ENCODE measurements at places on chromosomes 6 and 20.

DNA sequence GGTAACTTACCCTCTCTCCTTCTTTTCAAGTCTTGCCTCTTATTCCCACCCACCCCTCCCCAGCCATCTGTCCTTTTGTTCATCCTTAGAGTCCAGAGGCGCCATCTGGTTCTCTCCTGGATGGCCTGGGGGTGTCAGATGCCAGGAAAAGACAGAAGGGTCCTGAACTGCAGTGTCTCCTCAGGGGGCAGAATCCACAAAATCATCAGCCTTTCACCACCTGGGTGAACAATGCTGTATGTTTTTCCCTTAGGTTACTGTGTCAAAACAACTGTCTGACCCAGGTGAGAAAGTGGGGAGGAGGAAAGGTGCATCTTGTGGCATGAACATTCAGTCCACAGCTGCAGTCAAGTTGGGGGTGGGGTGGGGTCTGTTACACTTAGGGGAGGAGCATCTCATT lies 47.9 kb upstream of the FYN start:
- DNase-seq, result no peak

- DNase-seq, result no peak
These were observed 13.8 kb upstream of the POPDC3 start for GRCh38 chr6:105193647-105194046.

DNA sequence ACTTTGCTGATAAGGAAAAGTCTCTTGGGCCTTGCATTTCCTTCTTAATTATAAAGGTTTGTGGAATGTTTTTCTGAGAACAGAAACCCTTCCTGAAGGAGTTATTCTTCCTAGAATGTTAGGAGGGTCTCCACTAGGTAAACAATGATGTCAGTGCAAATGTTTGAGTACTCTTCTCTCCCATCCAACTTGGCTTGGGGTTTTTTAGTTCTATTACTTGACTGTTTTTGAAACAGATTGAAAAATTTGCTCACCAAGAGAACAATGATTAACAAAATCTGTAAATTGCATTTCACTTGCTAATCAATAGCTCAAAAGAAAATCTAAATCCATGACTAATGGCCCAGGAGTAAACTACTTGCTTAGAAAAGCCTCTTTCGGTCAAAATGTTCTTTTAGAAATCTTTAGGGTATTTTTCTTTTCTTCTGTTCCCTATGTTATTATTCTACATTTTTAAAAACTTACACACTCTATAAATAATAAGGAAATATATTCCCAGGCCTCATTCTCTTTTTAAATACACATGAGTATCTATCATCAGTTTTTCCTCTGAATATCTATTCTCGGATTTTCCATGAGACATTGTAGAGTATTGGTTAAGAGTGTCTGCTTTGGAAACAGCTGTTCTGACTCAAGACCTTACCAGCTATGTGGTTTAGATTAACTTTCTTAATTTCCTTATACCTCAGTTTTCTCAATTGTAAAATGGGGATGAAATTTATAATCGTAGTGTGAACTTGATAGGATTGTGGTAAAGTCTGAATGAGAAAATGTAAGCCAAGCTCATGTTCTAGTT lies 234.2 kb upstream of the CITED2 start:
- DNase-seq, result no peak

GRCh38 chr20:12617076-12617475 lies 391.7 kb upstream of the SPTLC3 start:
- no peak for DNase-seq

- DNase-seq, result no peak
These were observed 10.0 kb upstream of the L3MBTL3 start for GRCh38 chr6:130008236-130008873.

DNA sequence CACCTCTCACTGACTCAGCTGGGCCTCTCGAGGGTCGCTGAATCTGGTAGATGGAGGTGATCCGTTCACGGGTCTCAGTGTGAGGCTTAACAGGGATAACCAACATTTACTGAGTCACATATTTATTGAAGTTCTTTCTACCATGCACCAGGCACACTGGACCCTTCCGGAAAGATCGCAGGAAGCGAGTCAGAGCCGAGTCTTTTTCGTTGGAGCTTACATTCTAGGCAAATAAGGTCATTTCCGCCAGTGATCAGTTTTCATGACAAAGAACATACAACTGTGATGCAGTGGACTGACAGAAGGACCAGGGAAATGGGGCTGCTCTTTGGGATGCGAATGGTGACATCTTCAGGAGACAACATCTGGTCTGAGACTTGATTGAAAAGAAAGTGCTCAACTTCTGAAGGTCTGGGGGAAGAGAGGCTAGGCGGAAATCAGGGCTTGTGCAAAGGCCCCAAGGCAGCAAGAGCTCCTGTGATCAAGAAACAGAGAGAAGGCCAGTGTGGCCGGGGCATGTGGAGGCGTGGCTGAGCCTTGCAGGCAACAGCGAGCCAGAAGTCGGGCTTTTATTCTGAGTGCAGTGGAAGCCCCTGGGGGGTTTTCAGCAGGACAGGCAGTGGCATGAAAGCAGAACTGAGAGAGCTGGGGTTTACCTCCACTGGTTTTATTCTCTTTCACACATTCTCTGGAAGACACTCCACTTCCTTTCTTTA lies 56.7 kb downstream of the APCDD1L start:
- DNase-seq, result no peak

DNA sequence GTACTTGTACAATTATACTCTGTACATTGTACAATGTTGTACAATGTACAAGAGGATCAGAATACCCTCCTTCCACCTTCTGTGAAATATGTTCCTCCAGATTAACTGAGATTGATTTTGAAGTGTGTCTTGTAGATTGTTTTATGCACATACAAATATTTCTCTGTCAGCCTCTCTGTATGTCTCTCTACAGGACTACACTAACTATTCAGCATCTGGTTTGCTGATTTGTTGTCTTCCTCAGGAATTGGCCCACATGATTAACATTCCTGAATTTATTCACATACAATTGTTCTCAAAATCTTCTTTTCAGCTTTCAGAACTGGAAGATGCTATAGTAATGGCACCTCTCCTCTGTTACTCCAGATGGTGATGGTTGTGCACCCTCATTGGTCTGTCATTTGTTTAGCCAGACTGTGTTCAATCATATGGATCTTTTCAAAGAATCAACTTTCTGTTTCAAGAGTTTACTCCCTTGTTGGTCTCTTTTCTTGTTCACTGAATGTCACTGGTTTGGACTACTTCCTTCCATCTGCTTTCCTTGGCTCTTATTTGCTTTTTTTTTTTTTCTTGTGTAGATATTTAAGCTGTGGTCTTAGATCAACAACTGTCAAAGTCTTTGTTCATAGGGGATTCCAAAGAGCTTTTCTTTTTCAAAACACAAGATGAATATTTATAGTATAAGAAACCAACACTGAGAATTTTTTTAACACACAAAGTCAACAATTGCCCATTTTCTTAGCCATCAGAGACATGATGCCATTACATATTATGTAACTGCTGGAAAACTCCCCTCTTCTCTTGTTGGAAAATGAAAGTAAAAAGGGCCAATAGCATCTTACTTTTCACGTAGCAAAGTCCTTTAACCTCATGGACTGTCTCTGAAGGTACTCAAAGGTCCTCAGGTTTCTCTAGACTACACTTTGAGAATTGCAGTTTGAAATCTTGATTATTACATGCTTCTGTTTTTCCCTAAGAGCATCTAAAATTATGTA lies 67.9 kb downstream of the LPA start:
- DNase-seq, result no peak

GRCh38 chr6:15441215-15441868 lies 195.5 kb downstream of the JARID2 start:
- DNase-seq, result peak; percentile 44
